LoVo (cell line): ENCODE measurements at places on chromosomes 6 and 20.

DNA sequence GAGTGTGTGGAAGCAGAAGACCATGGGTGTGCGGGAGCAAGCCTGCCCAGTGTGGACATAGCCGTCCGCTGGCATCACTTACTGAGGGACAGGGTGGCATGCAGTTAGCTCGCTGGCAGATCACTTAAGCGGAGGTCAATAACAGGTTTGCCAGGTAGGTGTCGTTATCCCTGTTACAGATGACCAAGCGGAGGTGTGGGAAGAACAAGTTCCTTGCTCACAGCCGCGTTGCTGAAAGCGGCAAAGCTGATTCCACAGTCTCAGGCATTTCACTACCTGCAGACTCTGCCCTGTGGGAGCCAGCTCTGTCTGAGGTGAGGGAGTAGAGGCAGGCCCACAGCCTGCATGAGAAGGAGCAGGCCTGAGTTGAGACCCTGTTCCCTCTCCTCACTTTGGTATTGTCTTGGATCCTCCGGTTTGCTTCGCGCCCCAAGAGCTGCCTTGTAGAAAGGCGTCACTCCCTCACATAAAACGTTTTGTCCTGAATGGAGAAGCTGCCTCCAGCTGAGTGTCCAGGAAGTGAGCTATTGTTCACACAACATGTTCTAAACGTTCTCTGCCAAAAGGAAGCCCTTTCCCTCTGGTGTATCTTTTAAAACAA, 96.9 kb downstream of the TCP11 start:
- DNase-seq = no peak

DNA sequence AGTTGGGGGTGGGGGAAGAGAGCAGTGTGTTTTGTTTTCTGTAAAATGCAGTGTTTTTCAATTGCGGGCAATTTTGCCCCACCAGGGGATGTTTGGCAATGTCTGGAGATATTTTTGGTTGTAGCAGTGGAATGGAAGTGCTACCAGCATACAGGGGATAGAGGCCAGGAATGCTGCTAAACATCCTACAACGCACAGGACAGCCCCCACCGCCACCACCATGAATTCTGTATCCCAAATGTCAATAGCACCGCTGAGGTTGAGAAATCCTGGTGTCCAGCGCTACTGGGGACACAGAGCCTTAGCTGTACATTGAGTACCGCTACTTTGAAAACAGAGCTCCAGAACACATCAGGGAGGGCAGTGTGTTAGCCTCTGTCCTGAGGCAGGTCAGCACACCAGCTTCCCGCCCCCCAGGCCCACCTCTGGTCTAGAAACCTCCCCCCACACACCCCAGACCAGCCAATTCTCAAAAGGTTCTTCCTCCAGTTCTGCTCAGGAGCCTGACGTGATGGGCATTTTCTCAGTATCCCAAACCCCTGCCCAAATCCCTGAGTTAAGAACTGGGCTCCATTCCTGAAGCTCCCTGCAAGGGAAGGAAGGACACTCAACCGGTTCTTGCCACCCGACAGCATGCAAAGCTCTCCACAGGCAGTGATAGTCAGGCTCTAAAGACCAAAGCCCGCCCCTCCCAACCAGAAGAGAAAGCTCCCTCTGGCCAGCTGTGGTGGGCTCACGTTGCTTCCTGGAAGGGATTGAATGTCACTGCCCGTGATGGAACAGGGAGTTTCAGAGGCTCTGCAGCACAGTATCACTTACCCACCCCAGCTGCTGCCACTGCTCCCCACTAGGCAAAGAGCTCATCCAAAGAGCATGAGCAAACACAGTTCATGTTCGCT, 321.5 kb upstream of the JARID2 start:
- no peak for DNase-seq

DNA sequence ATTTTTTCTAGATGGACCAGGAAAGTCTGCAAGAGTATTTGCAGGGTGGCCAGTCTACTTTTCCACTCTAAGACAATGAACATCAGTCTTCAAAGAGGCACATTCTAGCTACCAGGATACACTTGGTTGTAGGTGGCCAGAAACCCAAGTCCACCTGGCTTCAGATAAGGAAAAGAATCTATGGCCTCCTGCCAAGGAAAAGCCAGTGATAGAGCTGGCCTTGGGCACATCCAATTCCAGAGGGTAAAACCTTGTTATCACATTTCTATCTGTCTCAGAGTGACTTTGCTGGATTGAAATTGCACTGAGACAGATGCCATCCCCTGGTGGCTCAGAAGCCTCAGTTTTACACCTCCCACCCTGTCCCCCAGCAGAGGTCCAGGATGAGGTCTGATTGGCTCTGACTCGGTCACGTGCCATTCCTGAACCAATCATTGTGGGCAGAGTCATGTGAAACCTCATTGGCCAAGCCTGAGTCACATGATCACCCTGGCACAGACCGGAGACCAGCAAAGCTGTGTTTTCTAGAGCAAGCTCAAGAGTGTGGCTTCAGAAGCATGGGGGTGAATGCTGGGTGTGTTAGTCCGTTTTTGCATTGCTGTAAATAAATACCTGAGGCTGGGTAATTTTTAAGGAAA, 497.4 kb upstream of the SULF2 start:
- DNase-seq = no peak

DNA sequence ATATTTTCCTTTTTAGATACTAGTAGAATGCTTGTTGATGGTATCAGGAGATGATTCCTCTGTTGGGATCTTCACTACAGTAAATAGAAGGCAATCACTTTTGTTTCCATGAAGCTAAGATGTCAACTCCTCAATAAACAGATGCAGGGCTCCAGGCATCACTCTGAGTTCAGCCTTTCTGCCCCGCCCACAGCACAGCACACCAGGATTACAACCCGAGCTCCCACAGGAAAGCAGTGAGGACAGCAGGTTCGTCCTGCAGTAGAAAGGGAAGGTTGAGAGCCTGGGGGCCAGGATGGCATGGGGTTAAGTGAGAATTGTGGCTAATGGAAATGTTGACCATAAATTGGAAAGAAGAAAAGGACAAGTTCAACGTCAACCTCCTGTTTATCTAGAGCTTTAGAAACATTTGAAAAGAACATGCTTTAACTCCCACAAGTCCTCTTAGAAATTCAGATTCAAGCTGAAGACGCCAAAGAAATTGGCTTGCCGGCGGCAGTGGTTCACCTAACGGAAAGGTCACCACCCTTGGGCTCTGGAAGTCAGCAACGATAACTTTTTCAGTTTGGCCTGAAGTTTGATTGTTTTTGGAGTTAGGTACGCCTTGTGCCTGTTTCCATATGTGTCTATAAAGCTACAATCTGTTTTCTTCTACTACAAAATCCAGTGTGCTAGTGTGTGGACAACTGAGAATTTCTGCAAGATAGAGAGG, 144.4 kb upstream of the PDE10A start:
- no peak for DNase-seq

GRCh38 chr6:170454512-170455285, 98.4 kb downstream of the PSMB1 start:
- DNase-seq = no peak

DNA sequence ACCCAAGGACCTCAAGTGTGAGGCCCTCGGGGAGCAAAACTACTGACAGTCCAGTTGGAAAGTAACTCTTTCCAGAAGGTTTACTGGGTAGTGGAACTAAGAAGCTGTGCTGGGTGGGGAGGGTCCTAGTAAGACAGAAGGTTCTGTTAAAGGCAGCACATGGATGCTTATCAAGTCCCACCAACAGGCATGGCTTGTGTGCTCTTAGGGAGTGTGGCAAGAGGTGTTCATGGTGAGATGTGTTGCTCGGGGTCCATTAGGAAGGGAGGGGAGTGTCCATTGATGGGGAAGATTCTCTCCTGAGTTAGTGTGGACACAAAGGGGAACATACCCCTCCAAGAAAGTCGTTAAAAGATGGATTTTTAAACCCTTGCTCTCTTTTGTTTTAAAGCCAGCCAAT, 120.6 kb downstream of the LY86 start:
- DNase-seq = no peak

DNA sequence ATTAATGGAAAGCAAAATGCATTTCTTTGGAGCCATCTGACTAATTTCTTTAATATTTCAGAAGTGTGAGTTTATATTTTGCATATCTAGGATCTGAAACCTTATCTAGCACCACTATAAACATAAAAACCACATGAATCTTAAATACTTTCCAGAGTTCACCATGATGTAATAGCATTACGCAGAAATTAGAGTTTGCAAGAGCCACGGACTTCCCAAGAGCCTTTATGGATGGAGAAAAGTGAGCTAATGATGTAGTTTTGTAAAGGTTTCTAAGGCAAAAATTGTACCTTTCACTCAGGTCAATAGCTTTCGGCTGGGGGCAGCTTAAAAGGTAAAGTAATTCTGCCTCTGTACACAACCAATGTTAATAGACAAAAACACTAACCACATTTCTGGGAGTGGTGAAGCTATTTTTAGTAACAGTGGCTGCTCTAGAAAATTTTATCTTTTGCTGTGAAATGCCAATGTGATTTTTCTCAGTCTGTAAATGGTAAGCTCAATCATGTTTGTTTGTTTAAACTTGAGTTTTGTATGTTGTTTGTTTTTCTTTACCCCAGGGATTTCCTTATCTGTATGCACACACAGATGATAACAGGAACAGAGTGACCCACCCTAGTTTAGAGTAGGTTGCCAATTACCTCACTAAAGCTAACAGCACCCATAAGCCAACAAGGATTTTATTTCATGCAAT, 80.5 kb downstream of the FILIP1 start:
- DNase-seq = peak; percentile 22

- no peak for DNase-seq
These were observed 259.6 kb upstream of the PLCB4 start for GRCh38 chr20:8809107-8809953.

DNA sequence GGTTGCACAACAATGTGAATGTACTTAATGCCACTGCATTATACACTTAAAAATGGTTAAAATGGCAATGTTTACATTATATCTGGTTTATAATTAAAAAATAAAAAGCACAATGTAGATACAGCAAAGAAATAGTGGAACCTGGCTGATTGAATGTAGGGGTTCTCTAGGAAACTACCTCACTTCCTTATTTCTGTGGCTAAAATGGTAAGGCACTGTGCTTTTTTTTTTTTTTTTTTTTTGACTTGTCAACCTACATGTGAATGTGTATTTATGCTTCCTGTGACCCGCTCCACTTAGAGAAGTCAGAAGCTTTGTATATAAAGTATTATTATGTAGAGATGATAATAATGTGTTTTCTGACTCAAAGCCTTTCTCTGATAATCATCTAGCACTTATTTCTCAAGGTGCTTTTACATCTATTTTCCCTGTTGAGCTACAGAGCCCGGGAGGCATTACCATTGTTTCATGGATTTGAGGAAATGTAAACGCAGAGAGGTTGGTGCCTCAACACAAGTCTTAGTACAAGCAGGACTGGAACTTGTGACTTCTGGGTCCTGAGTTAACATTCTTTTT, 55.0 kb downstream of the SOX4 start:
- no peak for DNase-seq

DNA sequence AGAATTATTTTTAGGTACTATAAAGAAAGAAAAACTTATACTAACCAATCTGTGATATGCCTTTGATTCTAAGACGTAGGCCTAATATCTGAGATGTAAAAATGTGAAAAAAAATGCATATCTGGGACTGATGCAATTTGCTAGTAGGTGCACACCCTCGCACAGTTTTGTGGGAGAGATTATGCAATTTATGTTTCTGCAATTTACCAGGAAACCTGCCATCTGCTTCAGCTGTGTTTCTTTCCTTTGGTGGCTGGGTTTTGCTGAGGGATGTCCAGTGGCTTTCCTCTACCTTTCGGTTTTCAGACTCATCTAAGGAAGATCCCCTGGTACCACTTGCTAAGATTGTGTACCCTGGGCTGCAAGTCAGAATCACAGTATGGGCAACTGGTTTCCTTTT, 186.9 kb downstream of the ZFP64 start:
- DNase-seq = no peak

- DNase-seq = no peak
These were observed 78.7 kb downstream of the RFX6 start for GRCh38 chr6:116955773-116956172.

DNA sequence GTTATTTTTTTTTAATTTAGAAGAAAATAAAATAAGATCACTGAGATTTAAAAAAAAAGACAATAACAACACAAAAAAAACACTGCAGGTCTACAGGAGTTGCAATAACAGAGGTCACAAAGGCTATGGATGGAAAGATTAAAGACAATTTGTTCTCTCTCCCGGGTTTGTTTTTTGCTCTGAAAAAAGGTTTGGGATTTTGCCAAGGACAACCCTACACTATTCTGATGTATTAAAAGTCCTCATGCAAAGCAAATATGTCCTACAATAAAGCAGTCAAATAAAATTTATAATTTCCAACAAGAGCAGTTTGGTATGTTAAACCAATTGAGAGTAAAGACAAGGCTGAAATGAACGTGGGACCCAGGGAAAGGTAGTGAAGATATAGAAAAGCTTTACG, 55.6 kb downstream of the PTPRK start:
- DNase-seq = no peak

GRCh38 chr6:89950879-89951391, 56.7 kb downstream of the GJA10 start:
- DNase-seq = no peak

DNA sequence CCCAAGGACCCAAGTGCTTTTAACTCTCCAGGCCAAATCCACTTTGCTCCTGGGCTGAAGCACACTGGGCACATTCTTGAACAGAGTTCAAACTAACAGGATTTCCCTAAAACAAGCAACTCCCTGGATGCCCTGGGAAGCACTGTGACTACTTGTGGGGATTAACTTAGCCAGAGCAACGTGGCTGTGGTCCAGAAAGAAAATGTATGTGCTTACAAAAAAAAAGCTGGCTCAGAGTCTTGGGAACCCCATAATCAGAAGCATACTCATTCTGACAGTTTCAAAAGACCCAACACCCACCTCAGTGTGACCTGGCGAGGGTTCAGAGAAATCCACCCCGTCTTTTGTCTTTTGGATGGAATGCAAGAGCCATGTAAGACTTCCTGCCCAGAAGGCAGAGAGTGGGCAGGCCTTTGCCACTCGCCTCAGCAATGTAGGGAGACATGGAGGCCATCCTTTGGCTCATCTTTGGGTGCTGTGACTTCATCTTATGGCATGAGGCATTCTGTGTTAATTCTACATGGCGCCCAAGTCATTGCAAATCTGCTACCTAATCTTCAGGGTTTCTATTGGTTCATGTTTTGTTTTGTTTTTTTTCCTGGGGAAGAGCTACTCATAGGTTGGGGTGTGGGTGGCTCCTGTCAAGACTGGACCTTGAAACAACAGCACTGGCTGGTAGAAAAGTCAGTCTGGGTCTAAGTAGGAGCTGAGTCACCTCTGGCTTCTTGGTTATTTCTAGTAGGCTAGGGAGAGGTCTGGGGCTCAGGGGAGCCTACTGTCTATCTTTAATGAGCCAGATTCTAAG, 248.6 kb upstream of the SUPT3H start:
- DNase-seq = no peak

GRCh38 chr6:53703047-53703446, 37.5 kb upstream of the KLHL31 start:
- DNase-seq = no peak

DNA sequence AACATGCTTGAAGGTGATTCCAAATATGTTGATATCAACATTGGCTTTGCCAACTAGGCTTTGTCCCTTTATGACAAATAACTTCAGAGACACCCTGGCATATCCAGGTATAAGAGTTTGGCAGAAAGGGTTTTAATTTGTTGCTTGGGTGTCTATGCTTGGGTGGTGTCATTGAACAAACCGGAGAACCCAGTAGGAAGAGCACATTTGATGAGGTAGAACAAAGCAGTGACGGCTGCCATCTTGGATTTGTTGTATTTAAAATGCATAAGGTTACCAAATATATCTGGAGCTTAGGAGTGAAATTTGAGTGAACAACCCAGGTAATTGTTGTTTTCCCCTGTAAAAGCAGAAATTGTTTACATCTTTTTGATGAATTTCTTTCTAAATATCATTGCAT, 503.7 kb upstream of the JARID2 start:
- DNase-seq = no peak

GRCh38 chr6:158110986-158111385, 57.1 kb downstream of the SERAC1 start:
- DNase-seq = no peak

- no peak for DNase-seq
These were observed 39.2 kb upstream of the CLDN20 start for GRCh38 chr6:155224618-155225017.
